ENCODE measurements at places on chromosomes 2 and 18.

- no peak for DNase-seq
Observed at GRCh38 chr2:218360453-218360852, 3.8 kb downstream of the CATIP start.

DNA sequence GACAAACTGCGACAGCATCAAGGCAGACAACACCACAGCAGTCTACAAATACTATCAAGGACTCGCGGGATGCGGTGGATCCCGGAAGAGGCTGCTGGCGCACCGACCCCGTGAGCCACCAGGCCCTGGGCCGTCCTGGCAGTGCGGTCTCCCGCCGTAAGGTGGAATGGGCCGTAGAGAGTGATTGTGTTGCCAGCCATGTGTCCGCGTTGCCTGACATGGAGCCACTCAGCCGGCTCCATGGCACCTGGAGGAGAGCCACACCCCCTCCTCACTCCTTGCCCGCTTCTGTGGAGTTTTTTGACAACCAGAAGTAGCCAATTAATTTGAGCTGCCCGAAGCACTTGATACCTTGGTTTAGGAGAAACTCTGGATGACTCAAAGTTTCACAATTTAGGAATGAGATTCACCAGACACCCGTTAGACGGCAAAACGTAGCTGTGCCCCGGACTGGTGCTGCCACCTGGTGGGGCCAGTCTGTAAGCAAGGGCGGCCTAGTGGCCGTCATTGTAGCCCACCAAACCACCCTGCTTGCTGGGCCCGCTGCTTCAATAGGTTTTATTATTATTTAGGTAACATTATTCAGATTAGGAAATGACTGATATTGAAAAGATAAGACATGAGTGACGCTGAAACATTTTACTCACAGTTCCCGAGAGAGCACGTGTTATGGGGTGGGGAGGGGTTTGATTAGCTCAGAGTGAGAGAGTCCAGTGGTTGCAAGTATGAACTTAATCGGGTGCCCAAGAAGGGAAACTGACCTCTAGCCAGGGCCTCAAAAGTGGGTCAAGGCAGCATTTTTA lies 10.2 kb upstream of the IMP4 start:
- peak; percentile 38 for DNase-seq

DNA sequence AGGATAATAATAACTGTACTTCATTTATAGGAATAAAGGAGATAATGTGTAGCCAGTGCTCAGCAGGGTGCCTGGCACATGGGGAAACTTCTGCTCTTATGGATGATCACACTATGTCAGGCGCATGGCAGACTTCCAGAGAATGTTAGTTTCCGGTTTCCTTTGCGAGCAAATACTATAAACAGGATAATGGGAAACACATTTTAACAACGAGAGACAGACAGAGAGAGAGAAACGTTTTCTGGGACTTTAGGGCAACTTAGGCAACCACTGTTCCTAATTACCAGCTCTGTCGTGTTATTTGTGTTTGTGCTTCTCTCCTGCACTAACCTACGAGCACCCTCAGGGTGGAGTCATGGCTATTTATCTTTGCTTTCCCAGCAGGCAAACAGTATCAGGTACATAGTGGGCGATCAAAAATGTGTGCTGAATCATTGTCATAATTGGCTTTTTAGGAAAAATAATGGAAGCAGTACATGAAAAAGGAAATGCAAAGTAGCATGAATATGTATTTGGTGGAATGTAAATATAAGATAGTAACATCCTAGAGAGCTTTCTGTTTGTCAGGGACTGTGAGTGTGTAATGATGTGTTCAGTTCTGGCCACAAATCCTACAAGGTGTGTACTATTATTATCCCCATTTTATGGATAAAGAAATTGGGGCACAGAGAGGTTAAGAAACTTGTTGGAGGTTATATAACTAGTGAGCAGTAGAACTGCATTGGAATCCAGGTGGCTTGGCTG lies 36.8 kb upstream of the IGFBP2 start:
- no peak for DNase-seq

- DNase-seq: no peak
Observed at GRCh38 chr18:22001912-22002487, 167.4 kb upstream of the GATA6 start.

- DNase-seq: no peak
Observed at GRCh38 chr2:217585362-217585761, 417.4 kb downstream of the TNS1 start.

DNA sequence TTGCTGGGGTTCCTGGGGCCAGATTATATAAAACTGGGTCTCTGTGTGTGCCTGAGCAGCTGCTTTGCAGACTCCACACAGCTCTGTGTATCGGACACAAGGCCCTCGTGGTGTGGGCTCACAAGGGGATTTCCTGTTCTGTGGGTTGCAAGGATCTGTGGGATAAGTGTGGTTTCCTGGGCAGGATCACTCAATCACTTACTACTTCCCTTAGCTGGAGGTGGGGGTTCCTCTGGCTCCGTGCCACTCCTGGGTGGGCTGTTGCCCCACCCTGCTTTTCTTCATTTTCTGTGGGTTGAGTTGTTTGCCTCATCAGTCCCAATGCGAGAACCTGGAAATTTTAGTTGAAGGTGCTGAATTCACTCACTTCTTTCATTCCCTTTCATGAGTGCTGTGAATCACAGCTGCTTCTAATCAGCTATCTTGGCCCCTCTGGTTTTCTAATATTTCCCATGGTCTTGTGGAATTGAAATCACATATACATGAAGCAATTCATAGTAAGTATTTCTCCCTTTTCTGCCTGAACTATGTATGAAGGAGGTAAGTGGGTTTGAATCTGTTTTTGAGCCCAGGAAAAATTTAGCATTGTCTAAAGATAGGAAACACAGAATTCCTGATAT lies 196.3 kb downstream of the DCDC2C start:
- DNase-seq: no peak

- DNase-seq: no peak
Observed at GRCh38 chr2:63764630-63765029, 77.1 kb upstream of the UGP2 start.

DNA sequence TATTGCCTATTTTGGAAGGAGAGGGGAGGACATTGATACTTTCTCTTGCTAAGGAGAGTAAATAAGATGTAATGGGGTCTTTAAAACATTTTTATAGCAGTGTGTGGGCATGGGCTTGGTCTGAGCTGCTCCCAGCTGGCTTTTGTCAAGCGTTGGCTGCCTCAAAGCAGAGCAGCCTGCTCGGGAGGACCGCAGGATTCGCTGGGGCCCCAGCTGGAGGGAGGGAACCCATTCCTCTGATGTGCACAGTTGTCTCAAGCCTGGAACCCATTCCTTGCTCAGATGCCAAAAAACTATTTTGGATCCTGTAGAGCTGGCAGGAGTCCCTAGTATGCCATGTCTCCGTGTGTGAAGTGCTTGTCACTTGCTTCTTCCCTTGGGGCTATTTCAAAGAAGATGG lies 59.4 kb upstream of the RMDN2 start:
- no peak for DNase-seq

- DNase-seq: no peak
Observed at GRCh38 chr2:9256147-9256546, 49.5 kb downstream of the ASAP2 start.

DNA sequence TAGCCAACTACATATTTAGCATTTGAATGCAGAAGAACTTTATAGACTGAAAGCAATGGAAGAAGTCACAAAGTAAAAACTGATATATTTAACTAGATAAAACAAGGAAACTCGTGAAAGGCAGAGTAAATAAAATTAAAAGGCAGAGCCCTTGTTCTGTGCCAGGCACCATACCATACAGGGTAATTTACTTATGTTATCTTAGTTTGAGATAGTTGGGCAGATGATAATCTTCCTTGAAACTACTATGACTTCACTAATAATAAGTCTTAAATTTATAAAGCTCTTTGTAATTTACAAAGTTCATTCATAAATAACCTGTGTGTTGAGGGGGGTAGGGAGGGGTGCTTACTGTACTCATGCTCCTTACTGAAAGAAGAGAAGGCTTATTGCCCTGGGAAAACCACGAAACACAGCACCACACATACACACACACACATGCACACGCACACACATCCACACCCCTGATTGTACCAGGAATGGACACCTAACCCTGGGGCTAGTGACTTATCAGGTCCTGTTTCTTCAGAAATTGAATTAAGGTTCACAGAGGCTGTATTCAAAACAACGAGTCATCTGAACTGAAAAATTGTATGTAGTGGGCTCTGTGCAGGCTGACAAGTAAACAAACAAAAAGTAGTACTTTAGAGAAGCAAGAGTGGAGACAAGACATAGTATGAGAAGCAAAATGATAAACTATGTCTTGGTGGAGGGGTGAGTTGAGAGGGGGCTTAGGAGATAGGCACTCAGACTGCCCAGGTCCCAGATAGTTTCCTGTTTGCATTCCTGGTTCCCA lies 38.1 kb downstream of the AGFG1 start:
- no peak for DNase-seq

DNA sequence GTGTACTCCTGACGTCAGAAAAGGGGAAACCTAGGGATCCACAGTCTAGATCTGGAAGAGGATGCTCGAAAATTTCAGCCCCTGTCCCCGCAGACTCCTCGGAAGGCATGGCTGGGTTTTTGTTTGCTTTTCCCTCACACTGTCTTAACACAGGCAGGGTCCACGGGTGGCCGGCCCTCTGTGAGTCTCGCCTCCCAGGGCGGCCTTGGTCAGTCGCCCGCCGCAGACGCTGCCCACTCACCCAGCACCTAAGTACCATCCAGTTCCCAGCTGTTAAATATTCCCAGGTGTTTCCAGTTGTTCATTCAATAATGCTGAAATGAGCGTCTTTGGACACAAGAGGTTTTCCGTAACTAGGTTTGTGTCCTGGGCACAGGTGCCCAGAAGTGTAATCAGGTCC lies 193.2 kb downstream of the TWIST2 start:
- no peak for DNase-seq

GRCh38 chr2:126777620-126777978 lies 121.1 kb upstream of the TEX51 start:
- no peak for DNase-seq

GRCh38 chr18:32264401-32264800 lies 74.6 kb downstream of the MEP1B start:
- DNase-seq: no peak

DNA sequence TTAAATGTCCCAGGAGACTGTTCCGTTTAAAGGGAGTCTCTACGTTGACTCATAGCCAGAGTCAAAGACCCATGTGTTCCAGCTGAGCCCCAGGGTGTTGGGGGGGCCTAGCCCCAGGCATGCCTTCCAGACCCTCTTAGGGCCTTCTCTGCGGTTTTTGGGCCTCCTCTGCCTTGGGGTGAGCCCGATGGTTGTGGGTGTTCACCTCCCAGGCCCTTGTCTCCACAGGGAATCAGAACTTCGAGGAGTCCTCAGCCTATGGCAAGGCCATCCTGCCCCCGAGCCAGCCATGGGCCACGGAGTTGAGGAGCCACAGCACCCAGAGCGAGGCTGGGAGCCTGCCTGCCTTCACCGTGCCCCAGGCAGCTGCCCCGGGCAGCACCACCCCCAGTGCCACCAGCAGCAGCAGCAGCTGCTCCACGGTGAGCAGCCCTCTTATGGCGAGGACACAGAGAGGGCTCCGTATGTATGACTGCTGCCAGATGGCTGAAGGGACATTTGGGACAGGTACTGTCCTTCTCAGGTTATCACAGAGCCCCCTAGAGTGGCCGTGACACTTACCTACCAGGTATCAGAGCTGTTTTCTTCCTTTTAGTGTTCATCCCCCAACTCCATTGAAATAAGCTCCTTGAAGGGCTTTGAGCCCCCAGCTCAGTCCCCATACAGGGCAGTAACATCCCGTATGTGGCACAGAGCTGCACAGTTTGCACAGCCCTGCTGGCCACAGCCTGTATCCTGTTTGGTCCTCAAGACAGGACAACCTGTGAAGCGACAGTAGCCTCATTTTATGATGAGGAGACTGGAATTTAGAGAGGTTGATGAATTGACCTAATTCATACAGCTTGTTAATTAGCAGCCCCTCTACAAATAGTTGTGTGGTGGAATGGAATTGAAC lies 80.7 kb downstream of the EPAS1 start:
- DNase-seq: no peak

DNA sequence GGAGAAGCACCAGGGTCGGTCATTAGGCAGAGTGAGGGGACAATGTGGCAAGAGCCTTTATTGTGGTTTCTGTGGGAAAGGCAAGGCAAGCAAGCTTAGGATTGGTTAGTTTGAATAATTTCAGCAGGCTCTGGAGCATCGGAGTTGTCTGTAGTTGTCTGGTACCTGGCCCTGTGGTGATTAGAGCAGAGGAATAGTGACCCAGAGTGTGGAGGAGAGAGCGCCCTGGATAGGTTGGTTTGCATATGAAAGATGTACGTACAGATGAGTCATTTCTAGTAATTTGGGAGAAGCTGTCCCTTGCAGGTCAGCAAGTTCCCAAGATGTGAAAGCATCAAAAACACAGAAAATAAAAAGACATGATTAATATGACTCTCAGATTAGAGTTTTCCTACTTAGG lies 383.1 kb upstream of the MEX3C start:
- DNase-seq: no peak

DNA sequence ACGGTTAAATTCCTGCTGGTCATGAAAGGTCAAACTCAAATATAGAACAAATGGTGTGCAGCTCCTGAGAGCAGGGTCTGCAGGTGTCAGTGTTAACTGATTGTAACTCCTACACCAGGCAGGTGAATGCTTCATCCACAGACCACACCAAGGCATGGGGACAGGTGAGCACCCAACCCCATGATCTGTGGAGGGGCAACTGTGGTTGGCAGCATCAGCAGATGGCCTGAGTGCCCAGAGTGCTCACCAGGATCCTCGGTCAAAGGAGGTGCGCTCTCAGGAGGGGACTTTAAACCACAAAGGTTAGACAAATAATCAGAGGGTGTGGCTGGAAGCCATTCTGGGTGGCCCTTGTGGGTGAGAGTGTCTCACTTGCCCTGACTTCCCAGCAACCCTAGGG lies 44.5 kb downstream of the PTGR3 start:
- no peak for DNase-seq

GRCh38 chr2:211846036-211846400 lies 692.6 kb downstream of the ERBB4 start:
- DNase-seq: no peak

GRCh38 chr2:187383043-187383800 lies 64.8 kb downstream of the CALCRL start:
- DNase-seq: no peak

- peak; percentile 64 for DNase-seq
Observed at GRCh38 chr18:49400398-49401072, 59.9 kb downstream of the DYM start.

DNA sequence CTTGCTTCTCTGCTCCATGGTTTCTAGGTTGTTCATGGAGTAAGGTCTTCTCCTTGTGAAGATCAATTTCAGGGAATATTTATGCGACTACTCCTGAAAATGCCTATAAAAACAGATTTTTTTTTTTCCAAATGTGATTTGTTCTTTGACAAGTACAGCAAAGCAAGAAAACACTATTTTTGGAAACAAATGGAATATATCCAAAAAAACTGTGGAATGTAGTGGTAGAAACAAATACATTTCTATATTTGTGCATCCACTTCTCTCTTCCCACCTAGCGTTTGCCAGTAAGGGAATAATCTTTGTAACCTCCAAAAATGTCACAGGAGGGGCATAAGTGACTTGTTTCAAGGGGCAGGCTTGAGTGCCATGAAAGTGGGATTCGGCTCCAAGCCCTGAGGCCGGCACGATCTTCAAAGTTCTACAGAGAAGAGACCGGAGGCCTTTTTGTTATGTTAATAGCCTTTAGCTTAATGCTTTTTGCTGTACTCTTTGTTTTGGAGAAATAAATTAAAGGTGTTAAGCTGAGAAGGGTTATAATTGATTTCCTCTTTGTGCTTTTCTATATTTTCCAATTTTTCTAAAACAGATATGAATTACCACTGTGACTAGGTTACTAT lies 200.6 kb downstream of the NRP2 start:
- no peak for DNase-seq

Data from RCC 7860 (cell line).